ENCODE measurements at places on chromosomes 1 and 21. TPM values are rescaled to one million over a fixed set of nuclear protein-coding genes. Genes with fewer than 3 reads are reported as not detected.

DNA sequence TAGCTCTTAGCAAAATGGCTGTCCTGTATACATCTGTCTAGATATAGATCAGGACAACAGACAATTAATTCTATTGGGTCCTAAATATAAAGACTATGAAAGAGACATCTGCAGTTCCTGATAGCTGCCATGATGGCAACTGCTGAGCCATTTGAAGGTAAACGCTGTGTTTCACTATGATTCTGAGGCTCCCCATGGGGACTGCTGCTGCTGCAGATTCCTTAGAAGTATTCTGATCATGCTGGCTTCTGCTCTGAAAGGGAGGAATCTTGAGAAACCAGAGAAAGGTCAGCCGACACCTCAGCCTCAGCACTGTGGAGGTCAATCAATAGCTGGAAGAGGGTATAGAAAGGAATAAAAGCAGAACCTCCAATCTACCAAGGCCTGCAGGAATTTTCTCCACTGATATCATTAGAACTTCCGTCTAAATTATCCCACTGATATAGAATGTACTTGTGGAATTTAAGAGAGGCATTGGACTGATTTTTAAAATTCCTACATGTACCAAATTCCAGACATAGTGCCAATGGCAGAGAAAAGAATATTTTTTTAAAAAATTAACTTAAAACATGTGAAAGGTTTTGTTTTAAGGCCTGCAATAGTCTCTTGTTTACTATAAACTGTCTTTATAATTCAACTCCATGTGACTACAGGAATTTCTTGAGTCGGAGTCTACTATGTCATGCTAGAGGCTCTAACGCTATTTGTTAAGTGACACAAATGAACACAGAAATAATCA, 53.2 kb downstream of the DDAH1 start:
- DNase-seq = no peak

The RIMKLA gene
- total RNA-seq = 2.3 TPM

DNA sequence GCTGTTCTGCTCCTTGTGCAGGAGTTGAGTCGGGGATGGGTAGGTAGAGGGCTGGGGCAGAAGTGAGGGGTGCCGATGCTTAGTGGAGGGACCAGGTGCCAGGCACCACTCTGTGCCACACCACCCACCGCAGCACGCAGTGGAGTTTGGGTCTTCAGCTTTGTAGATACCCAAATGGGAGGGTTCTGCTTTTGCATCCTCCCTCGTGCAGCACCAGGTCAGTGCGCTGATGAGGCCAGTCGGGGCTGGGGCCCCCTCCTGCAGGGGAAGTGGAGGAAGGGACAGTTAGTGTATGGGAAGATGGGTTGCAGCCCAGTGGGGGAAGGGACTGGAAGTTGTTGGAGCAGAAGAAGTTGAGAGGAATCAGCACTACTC, 244.0 kb downstream of the RHOU start:
- no peak for DNase-seq

GRCh38 chr1:21495225-21495820, 13.9 kb upstream of the ALPL start:
- DNase-seq = no peak

GRCh38 chr1:95229037-95229436, 5.0 kb upstream of the RWDD3 start:
- no peak for DNase-seq

The HES3 gene
- not detected for total RNA-seq
